ENCODE measurements at places on chromosomes 3 and 15. TPM values are rescaled to one million over a fixed set of nuclear protein-coding genes. Genes with fewer than 3 reads are reported as not detected.

- no peak for DNase-seq
- no peak overlapping the region for H3K4me3 ChIP-seq
- no peak overlapping the region for H3K27ac ChIP-seq
These were observed 175.5 kb downstream of the NECTIN3 start for GRCh38 chr3:111246967-111247760.

DNA sequence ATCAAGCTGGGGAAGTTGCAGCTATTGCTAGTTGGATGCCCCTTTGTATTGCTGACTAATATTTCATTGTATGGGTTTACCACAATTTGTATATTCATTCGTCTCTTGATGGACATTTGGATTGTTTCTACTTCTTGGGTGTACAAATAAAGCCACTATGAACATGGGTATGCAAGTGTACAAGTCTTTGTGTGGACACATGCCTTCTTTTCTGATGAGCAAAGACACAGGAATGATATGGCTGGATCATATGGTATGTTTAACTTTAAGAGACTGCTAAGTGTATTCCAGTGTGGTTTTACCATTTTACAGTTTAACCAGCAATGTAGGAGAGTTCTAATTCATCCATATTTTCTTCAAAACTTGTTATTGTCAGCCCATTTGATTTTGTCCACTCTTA, 32.2 kb downstream of the NECTIN3 start:
- H3K36me3 ChIP-seq: no peaks in the 10 kb centered on the region
- H3K4me3 ChIP-seq: no peak overlapping the region
- DNase-seq: no peak
- H3K27me3 ChIP-seq: peaks cover 2% of the 10 kb centered on the region

GRCh38 chr3:31858439-31858838, 122.6 kb downstream of the OSBPL10 start:
- H3K27ac ChIP-seq: no peak overlapping the region
- DNase-seq: no peak
- H3K4me1 ChIP-seq: peaks cover 1% of the 10 kb centered on the region
- H3K4me3 ChIP-seq: no peak overlapping the region

GRCh38 chr3:194306109-194306686, 44.9 kb downstream of the CPN2 start:
- peaks cover 45% of the 10 kb centered on the region for H3K4me1 ChIP-seq
- peak; percentile 70 for DNase-seq
- H3K27me3 ChIP-seq: peaks cover 21% of the 10 kb centered on the region
- H3K4me3 ChIP-seq: peak overlapping the region; percentile 73
- H3K27ac ChIP-seq: peak overlapping the region; percentile 73
- H3K36me3 ChIP-seq: peaks cover 10% of the 10 kb centered on the region

DNA sequence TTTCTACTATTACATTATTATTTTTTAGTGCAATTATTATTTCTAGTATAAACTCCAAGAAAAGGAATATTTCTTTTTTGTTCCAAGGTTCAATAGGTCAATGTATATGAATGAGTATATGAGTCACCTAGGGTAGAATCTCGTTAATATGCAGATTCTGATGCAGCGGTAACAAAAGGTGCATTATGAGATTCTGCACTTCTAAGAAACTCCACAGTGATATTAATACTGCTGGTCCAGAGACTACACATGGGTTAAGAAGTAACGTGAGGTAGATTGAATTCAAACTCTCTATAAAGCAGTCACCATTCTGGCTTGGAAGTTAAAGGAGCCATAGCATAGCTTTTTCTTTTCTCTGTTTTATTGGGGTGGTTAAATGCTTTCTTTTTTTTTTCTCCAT, 596.2 kb upstream of the TBL1XR1 start:
- H3K36me3 ChIP-seq: peaks cover 4% of the 10 kb centered on the region
- H3K27ac ChIP-seq: no peak overlapping the region
- H3K4me1 ChIP-seq: no peaks in the 10 kb centered on the region
- no peaks in the 10 kb centered on the region for H3K27me3 ChIP-seq
- no peak for DNase-seq

- H3K36me3 ChIP-seq: no peaks in the 10 kb centered on the region
- no peaks in the 10 kb centered on the region for H3K27me3 ChIP-seq
- H3K4me1 ChIP-seq: no peaks in the 10 kb centered on the region
- no peak overlapping the region for H3K27ac ChIP-seq
These were observed 222.6 kb downstream of the BBX start for GRCh38 chr3:107745354-107745753.

DNA sequence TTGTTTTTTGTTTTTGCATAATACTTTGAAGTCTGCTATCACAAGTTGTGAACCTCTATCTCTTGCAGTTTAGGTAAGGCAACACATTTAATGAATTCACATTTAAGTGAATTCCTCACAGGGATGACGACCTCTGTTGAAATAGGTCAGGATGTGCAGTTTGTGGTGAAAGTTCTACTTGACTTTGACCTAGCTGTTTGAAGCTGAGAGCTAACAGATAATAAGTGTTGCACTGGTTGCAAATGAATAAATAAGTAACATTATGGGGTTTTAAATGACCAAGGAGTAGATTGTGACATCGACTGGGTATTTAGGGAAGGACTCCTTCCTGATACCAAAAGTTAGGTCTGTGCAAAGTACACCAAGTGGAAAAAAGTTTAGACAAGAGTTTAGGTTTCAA, 23.9 kb downstream of the NIT2 start:
- peaks cover 1% of the 10 kb centered on the region for H3K4me1 ChIP-seq
- H3K4me3 ChIP-seq: no peak overlapping the region
- peak overlapping the region; percentile 13 for H3K27ac ChIP-seq
- H3K27me3 ChIP-seq: no peaks in the 10 kb centered on the region
- no peak for DNase-seq
- peaks cover 41% of the 10 kb centered on the region for H3K36me3 ChIP-seq

DNA sequence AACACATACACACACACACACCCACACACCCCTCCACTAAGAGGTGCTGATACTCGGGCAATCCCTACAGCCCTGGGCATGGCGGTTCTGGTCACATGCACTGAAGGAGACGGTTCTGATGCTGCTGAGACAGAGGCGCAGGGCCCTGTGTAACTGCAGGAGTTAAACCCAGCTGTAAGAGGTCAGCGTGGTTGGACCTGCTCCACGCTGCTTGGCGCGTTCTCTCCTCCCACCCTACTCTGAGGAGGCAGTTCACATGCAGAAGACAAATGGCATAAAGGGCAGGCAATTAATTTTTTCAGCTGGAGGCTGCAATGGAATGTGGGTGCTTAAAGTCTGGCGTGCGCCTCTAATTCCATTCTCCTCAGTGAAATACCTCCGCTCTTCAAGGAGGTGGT, 35.2 kb downstream of the GRK7 start:
- no peak overlapping the region for H3K27ac ChIP-seq
- no peak for DNase-seq
- peaks cover 6% of the 10 kb centered on the region for H3K27me3 ChIP-seq

DNA sequence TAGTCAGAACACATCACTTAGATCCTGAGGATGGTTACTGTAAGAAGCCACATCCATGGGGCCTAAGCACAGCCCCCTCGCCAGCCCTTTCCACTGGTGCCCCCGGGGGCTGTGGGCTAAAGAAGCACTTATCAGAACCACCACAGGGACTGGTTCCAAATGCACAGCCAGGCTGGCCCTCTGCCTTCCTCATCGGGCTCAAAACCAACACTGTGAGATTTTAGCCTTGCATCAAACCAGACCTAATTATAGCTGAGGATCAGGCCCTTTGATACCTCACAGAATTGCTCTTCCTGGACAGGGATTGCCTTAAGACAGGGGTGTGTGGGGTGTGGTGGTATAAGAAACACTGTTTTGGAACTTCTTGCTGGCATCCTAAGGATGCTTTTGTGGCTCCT, 23.7 kb downstream of the SRPRB start:
- H3K4me1 ChIP-seq: no peaks in the 10 kb centered on the region
- H3K27ac ChIP-seq: no peak overlapping the region
- peaks cover 2% of the 10 kb centered on the region for H3K27me3 ChIP-seq

DNA sequence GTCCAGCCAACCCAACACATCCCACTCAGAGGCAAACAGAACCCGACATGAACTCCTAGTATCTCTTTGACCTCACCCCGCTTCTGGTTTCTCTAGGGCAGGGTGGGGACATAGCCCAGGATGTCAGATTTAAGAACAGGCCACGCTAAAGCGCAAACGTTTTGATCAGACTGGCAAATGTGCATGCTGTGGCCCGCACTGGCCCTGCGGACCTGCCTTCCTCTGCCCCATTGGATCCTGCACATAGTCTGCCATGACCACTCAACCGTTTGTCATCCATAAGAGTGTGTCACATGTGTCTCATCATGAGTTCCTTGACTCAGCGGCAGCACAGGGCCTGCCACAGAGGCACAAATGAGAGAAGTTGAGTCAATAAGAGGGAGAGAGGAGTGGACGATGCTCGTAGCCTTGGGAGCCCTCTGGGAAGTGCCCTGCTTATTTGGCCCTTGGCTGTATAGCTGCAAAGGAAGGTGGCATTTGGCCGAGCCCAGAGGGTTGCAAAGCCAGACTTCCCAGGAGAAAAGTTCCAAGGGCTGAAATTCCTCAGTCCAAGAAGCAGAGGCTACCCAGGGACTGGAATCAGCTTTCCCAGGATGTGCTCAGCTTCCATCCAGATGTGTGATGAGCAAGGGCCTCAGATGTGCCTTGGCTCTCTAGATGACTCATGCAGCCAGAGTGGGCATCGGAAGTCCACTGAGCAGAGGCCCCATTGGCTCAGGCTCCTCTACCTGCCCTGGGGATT, 55.5 kb upstream of the SLCO2A1 start:
- no peaks in the 10 kb centered on the region for H3K4me1 ChIP-seq
- peaks cover 10% of the 10 kb centered on the region for H3K27me3 ChIP-seq
- no peak overlapping the region for H3K4me3 ChIP-seq
- H3K36me3 ChIP-seq: no peaks in the 10 kb centered on the region

The ABI3BP gene
- total RNA-seq: 0.17 TPM

The KLHL6 gene
- 36.9 TPM for total RNA-seq

The CCNL1 gene
- total RNA-seq: 276 TPM

The CXCR6 gene
- 12.4 TPM for total RNA-seq

The BBS4 gene
- total RNA-seq: 19.3 TPM

The SLC24A1 gene
- 7.1 TPM for total RNA-seq
